ENCODE measurements at places on chromosomes 6 and 20.

- DNase-seq = no peak
Observed at GRCh38 chr6:168365422-168366165, 46.0 kb upstream of the DACT2 start.

GRCh38 chr6:150876598-150876997 is 11.1 kb downstream of the MTHFD1L start:
- DNase-seq = no peak

DNA sequence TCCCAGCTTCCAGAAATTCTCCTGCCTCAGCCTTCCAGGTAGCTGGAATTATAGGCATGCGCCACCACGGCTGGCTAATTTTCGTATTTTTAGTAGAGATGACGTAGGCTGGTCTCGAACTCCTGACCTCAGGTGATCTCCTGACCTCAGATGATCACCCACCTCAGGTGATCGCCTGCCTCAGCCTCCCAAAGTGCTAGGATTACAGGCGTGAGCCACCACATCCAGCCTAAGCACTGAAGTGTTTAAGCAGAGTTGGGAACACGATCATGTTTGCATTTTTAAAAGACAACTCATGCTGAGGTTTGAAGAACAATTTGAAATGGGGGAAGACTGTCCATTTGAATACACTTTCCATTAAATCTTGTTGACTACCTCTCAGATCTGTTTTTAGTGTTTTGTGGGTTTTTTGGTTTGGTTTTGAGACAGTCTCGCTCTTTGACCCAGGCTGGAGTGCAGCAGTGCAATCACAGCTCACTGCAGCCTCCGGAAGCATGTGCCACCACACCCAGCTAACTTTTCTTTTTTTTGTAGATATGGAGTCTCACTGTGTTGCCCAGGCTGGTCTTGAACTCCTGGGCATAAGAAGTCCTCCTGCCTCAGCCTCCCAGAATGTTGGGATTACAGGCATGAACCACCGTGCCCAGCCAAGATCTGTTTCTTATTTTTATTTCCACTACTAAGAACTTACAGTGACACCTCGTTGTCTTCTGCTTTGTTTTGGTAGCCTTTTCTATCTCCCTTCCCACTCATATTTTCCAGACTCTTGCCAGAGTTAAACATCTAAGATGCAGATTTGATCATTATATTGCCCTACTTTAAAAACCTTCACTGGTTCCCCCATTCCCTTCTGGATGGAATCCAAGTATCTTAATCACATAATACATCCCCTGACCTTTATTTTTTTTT is 5.5 kb downstream of the CASP8AP2 start:
- no peak for DNase-seq

DNA sequence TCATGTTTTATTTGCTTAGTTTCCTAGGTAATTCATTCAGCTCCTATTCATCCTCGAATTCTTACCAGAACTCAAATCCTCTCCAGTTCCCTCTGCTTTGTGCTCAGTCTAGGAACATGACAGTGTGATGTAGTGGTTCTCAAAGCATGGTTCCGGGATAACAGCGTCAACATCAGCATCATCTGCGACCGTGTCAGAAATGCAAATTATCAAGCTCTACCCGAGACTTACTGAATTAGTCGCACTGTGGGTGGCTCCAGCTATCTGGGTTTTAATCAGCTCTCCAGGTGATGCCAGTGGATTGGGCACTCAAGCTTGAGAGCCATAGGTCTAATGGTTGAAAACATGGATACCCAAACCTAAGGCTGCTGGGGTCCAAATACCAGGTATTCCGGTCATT is 7.7 kb upstream of the STK35 start:
- no peak for DNase-seq

- DNase-seq = no peak
Observed at GRCh38 chr6:161407115-161407514, 133.3 kb upstream of the AGPAT4 start.

DNA sequence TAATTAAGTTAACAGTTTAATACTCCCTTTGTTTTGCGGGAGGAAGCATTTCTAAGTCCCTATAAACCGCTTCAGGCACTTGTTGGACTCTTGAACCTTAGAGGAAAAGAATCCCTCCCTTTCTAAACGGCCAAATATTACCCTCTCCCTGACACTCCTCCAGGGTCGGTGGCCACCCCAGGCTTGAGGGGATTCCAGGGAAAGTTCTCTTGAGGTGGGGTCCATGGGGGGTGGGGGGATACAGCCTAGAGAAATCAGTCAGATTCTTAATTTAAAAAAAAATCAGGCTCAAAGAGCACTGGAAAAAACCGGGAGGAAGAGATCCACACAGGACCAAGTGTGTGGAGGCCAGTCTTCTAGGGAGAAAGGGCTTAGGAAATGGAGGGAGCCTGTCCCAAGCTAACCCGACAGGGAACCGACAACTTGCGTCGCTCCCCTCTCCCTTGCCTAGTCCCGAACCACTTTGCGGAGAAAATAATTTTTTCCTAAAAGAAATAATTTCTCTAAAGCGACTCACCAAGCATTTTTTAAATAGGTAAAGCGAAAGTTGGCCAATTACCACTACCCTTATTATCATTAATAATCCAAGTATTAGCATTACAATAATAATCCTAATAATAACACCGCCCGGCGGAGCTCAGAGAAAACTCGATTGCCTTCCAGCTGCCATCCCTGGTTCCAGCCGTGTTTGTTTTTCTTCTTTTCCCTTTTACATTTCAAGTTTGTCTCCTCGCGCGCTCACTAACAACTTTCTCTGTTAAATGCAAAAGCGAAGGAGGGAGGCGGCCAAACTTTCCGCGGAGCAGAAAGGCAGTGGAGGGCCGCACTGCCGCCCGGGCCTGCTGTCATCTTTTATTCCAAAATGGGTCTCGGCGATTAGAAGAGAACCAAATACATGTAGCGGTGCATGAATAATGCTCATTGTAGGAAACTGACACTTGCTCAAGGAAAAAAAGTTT is 4.8 kb downstream of the NR2E1 start:
- no peak for DNase-seq

GRCh38 chr6:31144296-31144969 is 5.6 kb upstream of the PSORS1C2 start:
- DNase-seq = no peak

- no peak for DNase-seq
Observed at GRCh38 chr6:52221302-52221701, 23.0 kb downstream of the IL17F start.

GRCh38 chr6:610882-611281 is 46.0 kb downstream of the HUS1B start:
- DNase-seq = no peak

- DNase-seq = no peak
Observed at GRCh38 chr6:113401231-113401630, 455.9 kb upstream of the MARCKS start.

DNA sequence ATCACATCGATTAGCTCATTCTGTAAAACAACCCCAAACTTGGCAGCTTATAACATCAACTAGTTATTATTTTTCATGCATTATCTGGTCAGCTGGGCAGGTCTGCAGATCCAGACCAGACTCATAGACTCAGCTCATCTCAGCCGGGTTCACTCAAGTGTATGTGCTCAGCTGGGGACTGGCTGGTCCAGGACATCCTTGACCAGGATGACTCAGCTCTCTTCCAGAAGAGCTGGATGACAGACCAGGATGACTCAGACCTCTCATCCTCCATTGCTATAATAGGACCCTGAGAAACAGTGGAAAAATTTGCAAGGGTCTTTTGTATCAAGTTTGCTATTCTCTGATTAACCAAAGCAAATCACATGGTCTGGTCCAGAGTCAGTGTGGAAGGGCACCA is 312.5 kb upstream of the PLCB4 start:
- DNase-seq = no peak

GRCh38 chr6:72642435-72642834 is 20.6 kb downstream of the KCNQ5 start:
- no peak for DNase-seq

DNA sequence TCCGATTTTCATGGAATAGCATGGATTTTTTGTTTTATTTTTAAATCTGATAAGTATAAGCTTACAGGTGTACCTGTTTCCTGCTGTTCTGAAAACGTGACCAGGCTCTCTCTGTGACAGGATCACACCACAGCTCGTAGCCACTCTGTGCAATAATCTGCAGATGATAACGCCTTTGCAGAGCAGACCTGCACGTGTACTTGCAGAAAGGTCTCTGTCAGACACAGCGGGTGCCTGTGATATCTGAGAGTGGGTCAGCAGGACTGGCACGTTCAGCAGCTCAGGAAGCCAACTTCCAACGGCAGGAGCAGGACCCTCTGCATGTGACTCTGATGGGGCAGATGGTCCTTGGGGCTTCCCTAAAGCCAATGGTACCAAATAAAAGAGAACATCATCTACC is 68.6 kb upstream of the HDDC2 start:
- DNase-seq = no peak

- DNase-seq = no peak
Observed at GRCh38 chr6:42383421-42384205, 68.1 kb downstream of the TRERF1 start.

GRCh38 chr6:4449409-4449808 is 314.0 kb upstream of the ECI2 start:
- DNase-seq = no peak

DNA sequence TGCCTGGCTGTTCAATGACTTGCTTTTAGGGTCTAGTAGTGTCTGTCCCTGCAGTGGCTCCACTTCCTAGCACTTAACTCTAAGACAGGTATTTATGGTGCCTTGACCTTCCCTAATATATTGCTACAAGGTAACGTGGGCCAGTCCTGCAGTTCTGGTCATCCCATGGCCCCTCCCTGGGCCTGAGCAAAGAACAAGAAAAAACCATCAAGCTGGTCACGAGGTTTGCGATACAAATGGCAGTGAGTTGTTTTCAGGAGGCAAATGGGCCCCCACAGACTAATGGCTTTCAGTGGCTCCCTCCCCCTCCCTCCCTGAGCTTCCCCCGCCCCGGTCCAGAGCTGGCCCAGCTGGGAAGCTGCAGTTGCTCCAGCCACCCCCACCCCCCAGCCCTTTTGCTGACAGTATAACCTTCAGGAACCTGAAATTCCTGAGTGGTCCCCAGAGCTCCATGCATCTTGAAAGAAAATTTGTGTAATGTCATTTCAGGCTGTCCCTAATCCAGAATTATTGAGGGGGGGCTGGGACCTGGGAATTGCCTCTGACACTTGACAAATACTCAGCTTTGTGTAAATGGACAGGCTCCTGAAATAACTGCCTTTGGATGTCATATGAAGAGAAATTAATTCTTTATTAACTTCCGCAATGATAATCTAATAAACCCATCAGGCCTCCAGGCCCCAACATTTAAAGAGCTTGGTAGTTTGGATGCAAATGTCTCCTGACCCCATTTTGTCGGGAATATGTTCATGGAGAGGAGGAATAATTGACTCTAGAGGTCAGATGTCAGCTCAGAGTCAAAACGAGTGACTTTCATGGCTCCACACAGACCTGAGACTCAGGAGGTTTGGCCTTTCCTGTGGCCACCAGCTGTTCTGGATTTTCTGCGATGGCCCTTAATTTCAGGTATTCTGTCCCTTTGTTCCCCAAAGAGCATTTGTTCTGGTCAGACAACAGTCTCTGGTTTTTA is 153.2 kb upstream of the TOP1 start:
- DNase-seq = no peak

GRCh38 chr6:139198529-139199288 is 63.8 kb downstream of the HECA start:
- no peak for DNase-seq

DNA sequence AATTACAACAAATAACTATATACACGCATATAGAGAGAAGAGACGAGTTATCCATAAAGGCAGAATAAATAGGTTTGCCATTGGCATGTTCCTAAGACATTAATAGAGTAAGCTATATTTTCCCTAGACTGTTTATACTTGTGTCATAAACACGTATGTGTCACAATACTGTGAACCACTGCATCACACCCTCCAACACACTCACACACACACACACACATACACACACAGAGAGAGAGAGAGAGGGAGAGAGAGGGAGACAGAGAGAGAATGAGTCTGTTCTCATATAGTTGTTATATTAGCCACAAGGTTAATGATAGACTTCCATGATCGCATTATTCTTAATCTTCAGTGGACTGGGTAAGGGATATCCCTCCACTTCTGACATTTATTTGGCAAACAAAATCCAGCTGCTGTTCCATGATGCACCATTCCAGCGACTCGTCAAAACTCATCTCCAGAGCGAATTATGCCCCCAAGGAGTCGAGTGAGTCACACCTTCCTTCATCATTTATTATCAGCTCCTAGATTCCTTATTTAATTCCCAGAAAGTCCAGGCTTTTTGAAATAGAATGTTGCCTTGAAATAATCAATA is 82.8 kb upstream of the HIVEP1 start:
- DNase-seq = no peak

DNA sequence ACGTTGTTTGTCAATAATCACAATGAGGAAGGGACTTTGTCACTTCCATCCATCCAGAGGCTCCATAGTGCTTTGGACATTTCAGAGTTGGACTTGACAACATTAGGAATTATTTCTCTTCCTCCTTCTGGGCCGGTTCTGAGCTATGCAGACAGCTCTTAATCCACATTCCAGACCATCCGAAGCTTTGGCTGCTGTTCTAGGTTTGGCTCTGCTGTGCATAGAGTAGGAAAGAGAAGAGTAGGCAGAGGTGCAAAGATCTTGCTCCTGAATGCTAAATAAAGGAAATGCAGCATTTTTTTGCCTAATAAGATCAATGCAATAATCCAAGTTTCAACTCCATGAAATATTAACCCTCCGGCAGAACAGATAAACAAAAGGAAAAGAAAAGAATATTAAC is 251.8 kb upstream of the PRND start:
- no peak for DNase-seq

DNA sequence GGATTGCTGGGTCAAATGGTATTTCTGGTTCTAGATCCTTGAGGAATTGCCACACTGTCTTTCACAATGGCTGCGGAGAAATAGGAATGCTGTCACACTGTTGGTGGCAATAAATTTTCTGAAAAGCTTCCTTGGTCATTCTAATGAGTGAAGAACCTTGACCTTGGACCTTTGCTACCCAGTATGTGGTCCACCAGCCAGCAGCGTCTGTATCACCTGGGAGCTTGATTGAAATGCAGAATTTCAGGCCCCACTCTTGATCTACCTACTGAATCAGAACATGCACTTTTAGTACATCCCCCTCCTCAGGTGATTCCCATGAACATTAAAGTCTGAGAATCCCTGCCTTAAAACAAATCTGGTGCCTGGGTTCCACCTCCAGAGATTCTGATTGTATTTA is 27.5 kb upstream of the GLP1R start:
- no peak for DNase-seq

DNA sequence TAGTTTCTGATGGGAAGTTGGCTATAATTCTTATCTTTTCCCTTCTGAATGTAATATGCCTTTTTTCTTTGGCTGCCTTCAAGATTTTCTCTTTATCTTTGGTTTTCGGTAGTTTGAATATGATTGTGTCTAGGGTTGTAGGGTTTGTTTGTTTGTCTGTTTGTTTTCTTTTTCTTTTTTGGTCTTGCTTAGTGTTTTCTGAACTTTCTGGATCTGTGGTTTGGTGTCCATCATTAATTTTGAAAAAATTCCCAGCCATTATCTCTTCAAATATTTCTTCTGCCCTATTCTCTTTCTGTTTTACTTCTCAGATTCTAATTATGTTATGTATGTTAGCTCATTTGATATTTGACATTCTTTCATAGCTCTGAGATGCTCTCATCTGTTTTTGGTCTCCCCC is 79.4 kb downstream of the CHMP4B start:
- no peak for DNase-seq

- no peak for DNase-seq
Observed at GRCh38 chr6:35737413-35738211, 780 bp downstream of the ARMC12 start.

Data from esophagus squamous epithelium (tissue), 5 donors.